ENCODE measurements at places on chromosomes 2 and 18.

DNA sequence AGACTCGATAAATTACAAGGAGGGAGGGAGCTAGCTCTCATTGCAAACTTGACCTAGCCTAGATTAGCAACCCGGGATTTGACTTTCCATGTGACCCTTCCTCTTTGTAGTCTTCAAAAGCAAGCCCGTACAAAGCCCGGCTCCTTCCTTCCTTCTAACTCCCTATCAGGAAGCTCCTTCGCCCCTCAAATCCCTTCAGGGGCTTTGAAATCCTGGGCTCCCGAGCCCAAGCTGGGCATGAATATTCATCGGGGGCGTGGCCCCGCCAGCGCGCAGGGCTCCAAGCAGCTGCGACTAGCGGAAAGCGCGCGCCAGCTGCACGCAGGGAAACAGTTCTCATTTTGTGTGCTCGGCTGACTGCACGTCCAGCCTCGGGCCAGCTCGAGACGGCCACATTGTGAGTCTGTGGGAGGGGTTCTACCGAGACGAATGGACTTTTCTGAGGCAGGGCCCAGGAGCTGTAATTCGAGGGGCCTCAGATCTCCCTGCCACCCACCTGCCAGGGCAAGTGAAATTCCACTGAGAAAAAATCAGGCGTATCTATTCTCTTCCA lies 84.0 kb upstream of the PELI1 start:
- DNase-seq, result peak; percentile 92

DNA sequence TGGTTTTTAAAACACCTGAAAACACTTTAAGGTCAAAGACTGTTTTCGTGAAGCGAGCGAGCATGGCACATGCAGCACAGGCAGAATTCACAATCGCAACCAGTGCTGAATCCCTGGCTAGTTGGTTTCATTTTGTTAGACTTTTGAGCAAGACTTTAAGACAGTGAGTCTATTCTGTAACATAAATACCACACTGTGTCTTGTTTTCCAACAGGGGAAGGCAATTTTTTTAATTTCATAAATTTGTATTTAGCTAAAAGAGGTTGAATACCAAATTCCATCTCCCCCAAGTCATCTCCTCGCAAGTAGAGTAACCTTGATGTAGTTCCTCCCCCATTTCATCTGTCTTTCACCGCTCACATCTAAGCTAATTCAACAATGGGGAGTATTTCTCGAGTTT lies 1.4 kb downstream of the CERKL start:
- DNase-seq, result no peak

DNA sequence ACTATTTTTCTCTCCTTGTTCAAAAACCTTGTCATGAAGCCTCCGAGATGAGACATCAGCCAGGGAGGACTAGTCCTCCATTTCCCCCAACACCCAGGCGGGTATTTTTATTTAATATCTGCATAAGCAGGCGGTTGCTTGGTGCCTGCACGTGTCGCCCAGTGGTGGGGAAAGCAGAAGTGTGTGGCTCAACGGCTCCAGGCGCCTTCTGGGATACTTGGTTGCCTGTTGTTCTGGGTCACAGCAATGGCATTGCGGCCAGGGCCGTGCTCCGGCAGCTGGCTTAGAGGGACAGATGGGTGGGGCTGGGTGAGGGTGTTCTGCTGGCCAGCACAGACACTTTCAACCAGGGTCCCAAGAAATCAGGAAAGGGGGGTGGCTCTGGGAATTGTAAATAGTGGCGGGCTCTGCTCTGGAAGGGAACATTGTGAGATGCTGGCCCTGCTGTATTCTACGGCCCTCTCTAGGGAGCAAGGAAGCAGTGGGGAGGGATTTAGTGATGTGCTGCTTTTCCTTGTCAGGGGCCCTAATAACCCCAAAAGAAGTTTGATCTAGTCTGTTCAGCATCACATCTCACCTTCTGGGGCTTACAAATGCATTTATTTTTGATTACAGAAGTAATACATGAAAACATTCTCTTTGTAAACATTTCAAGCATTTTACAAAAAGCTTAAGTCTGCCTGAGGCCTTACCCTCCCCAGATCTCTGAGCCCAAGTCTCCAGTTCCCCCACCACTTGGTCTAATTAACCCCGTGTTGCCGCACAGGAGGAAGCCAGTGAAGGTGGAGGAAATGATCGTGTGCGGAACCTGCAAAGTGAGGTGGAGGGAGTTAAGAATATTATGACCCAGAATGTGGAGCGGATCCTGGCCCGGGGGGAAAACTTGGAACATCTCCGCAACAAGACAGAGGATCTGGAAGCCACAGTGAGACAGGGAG lies 1.1 kb downstream of the VAMP8 start:
- no peak for DNase-seq

- peak; percentile 55 for DNase-seq
Observed at GRCh38 chr2:129253461-129253812, 726.0 kb upstream of the RAB6C start.

All from iPS-NIHi11 (cell line).